ENCODE measurements at places on chromosomes 1 and 21.

- no peak for DNase-seq
Observed at GRCh38 chr21:41761934-41762635, 4.8 kb downstream of the RIPK4 start.

DNA sequence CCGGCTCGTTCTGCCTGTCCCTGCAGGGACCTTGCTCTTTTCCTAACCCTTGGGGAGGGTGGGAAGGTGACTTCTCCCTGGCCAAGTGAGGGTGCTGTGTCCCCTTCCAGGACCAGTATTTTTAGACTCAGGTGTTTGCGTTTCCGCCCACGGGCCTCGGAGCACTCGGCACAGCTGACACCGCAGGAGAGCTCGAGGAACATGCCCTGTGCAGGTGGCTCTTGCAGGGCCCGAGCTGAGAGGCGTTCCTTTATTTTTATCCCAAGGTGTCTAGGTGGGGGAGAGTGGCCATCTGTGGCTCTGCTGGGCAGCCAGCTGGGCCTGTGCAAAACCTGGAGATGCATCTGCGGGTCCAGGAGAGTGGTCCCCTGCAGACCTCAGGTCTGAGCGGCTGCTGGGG is 16.0 kb downstream of the PLCH2 start:
- no peak for DNase-seq

- no peak for DNase-seq
Observed at GRCh38 chr1:33852711-33853110, 11.2 kb upstream of the HMGB4 start.

DNA sequence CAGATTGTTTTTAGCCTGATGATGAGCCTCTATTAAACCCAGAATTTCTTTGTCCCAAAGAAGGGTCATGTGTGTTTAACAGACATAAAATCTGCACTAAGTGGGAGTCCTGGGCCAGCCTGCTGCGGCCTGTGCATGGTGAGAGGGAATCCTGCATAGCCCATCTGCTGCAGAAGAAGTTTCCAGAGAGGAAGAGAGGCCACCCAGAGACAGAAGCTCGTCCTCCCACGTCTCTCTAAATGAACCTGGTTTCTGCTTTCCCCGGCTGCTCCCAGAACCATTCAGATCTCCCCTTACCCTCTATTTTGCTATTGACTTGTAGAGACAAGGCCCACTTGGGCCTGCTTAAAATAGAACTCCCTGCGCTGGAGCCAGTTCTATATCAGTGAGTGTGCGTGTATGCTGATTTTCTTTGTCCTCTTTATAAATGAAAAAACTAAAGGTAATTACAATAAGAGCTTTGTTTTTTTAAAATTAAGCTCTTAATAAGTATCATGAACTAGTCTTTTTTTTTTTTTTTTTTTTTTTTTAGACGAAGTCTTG is 142.8 kb upstream of the RAB4A start:
- no peak for DNase-seq

DNA sequence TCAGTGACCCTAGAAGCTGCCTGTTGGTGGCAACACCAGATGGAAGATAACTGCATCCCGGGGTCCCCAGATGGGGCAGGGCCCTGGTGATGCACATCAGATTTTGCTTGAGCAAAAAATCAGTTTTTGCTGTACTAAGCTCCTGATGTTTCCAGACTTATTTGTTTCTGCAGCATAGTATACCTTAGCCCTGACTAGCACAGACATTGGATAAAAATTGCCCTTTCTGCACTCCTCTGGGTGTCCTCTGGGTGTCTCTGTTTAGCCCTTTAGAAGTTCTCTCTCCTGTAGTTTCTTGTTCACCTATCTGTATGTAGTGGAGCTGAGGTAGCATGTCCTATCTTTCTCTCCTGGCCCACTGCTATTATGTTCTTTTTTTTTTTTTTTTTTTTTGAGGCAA is 30.3 kb upstream of the PLA2G2C start:
- DNase-seq = peak; percentile 30

DNA sequence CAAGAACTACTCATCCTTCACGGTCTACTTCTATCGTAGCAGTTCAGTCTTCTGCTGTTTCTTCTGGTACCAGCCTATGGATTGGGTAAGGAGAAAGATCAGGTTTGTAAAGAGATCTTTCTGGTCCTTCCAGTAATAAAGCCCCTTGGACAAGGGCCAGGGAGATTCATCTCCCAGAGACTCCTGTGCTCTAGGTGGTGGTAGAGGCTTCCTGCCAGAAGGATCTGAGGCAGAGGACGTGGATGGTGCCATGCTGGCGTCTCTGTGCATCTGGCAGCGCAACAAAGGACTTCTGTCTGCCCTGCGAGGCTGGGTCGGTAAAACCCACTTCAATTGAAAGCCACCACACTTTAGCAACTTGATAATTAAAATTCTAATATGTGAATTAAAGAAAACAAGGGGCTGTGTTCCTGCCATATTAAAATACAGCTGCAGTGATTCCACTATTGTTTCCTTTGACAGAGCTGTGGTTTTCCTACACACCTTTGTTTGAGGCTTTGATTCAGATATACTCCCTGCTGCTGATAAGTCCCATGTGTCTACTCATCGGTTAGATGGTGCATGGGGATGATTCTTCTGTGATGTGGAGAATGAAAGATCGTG is 73.6 kb downstream of the ROR1 start:
- DNase-seq = peak; percentile 40

DNA sequence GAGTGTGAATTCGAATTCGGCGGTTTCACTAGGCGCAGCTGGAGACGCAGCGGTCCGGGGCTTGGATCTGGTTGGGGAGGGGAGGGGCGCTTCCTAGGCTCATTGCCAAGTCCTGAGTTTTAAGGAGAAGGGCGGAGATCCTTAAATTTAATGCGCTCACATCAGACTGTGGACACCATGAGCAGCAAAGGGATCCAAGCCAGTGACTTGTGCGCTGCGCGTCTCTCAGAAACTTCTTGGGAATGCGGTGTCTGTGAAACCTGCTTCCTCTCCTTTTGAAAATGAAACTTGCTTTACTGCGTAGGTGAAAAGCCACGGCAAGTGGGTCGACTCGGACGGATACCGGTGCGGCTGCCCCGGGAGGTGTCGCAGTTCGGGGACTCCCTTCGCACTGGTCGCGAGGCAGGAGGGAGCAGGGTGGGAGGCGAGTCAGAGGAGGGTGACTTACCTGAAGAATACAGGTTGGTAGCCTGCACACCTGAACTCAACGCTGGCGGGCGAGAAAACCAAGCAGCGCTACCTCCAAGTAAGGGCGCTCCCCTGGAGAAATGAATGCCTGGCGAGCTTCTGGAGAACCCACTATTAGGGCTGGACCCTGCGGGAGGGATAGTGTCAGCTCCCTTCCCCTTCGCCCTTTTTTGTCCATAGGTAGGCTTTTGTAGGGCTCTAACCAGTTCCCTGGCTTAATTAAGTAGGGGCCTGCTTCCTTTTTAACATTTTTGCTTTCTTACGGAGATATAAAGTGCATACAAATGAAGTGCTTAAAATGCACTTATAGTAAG is 992 bp downstream of the TENT5C start:
- DNase-seq = no peak

DNA sequence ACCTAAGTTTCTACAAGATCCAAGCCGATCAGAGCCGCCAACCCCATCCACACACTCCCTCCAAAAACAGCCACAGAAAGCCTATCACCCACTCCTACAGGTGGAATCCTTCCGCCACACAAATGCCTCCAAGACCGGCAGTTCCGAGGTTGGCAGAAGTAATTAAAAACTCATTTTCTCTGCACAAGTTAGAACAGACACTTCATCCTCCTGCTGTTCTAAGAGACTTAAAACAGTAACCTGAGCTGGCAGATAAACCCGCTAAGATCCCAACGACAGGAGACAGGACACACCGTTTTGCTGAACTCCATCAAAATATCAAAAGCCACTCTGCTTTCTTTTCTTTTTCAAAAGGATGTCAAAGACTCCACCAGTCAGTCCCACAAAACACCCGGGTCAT is 2.8 kb downstream of the SSBP3 start:
- no peak for DNase-seq

- DNase-seq = no peak
Observed at GRCh38 chr1:17585266-17585987, 45.9 kb downstream of the ARHGEF10L start.

- no peak for DNase-seq
Observed at GRCh38 chr21:18157406-18157805, 87.2 kb upstream of the CHODL start.

- DNase-seq = no peak
Observed at GRCh38 chr1:53409695-53410094, 49.5 kb upstream of the DMRTB1 start.

DNA sequence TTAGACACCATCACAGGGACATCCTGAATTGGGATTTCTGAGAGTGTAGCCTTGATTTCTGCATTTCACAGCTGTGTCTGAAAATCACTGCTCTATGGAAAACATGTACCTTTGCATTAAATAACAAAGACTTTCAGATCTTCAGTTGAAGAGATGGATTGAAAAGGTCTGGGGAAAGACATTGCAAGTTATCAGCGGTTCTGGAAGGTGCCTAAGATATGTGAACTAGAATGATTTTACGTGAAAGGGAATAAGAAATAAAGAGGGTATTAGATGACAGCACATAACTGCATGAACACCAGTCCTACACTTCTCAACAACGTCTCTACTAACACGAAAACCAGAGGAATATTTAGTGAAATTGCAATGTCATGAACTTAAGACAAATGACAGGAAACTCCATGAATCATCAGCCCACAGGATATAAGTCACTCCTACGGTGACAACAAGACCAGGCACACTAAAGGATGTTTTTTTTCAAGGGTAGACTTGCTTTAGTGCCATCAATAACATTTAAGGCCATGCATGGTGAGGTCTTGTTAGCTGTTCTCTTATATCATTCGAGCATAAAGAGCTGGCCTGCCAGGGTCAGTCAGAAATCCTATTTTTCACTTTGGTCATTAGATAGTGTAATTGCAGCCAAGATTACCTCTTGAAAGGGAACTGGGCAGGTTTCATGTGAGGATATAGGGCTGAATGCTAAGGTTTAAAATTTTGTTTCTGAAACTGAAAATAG is 283.1 kb downstream of the GRIK1 start:
- DNase-seq = peak; percentile 87

- DNase-seq = no peak
Observed at GRCh38 chr1:198651650-198652400, 13.0 kb downstream of the PTPRC start.

- no peak for DNase-seq
Observed at GRCh38 chr1:108627256-108627655, 33.6 kb downstream of the HENMT1 start.

DNA sequence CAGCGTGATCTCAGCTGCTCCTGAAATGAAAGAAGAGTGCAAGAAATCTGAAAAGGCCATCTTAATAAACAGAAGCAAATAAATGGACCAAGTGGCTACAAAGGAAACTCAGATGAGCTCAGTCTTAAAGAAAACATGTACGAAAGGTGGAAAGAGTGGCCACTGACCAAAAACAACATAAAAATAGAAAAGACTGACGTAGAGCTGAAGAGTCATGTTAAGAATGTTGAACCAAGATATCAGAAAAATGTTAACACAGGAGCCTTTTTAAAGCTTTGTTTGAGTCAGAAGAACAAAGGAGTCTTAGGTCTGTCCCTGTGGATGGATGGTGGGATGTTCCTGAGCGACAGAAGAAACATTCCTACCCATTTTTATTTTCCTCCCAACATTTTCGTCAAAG is 30.8 kb upstream of the ZNF648 start:
- DNase-seq = no peak

GRCh38 chr1:191969290-191969689 is 189.0 kb upstream of the RGS18 start:
- no peak for DNase-seq
